ENCODE measurements at places on chromosomes 7 and 10. TPM values are rescaled to one million over a fixed set of nuclear protein-coding genes. Genes with fewer than 3 reads are reported as not detected.

GRCh38 chr7:49789736-49790135 is 16.3 kb downstream of the VWC2 start:
- DNase-seq: no peak

- DNase-seq: no peak
These were observed 60.7 kb upstream of the EXOC6 start for GRCh38 chr10:92787557-92788152.

GRCh38 chr7:51312951-51313737 is 3.5 kb downstream of the COBL start:
- no peak for DNase-seq

- DNase-seq: no peak
These were observed 120.7 kb downstream of the MKX start for GRCh38 chr10:27624941-27625340.

GJD4 gene
- total RNA-seq: not detected

Data from renal cortical epithelial cell (primary cell).